ENCODE measurements at places on chromosomes 16 and 17. TPM values are rescaled to one million over a fixed set of nuclear protein-coding genes. Genes with fewer than 3 reads are reported as not detected.

- no peak overlapping the region for H3K4me3 ChIP-seq
- no peaks in the 10 kb centered on the region for H3K27me3 ChIP-seq
- H3K4me1 ChIP-seq: peaks cover 8% of the 10 kb centered on the region
- no peaks in the 10 kb centered on the region for H3K36me3 ChIP-seq
- no peak overlapping the region for H3K27ac ChIP-seq
Observed at GRCh38 chr17:44772308-44773045, 13.7 kb downstream of the ADAM11 start.

GRCh38 chr17:45995627-45996270 lies 3.3 kb upstream of the STH start:
- no peak for DNase-seq
- no peak overlapping the region for H3K27ac ChIP-seq
- no peaks in the 10 kb centered on the region for H3K4me1 ChIP-seq
- no peaks in the 10 kb centered on the region for H3K27me3 ChIP-seq
- no peaks in the 10 kb centered on the region for H3K36me3 ChIP-seq
- H3K4me3 ChIP-seq: no peak overlapping the region

GRCh38 chr16:30741461-30741914 lies 6.7 kb upstream of the PHKG2 start:
- H3K36me3 ChIP-seq: peaks cover 32% of the 10 kb centered on the region
- peaks cover 33% of the 10 kb centered on the region for H3K4me1 ChIP-seq
- peak; percentile 100 for DNase-seq

Gene LCAT
- 11.9 TPM for total RNA-seq

DNA sequence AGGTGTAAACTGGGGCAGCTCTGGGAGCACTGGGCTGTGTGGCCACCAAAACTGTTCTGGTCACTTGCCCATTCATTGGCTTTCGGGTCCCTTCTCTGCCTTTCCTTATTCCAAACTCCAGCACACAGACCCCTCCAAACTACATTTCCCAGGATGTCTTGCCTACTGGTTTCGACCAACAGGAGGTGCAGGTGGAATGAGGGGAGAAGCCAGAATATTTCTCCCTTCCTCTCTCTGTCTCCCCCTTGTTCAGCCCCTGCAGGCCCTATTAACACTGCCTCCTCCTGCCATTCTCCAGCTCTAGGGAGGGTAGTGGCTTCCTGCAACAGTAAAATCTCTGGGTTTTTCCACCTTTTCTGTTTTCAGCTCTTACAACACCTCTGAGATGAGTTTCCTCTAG lies 13.2 kb upstream of the NAGPA start:
- H3K27me3 ChIP-seq: peaks cover 48% of the 10 kb centered on the region
- no peaks in the 10 kb centered on the region for H3K36me3 ChIP-seq
- H3K4me1 ChIP-seq: peaks cover 5% of the 10 kb centered on the region

Gene TMEM256
- total RNA-seq: 55.4 TPM

- no peak overlapping the region for H3K4me3 ChIP-seq
- no peaks in the 10 kb centered on the region for H3K27me3 ChIP-seq
- H3K36me3 ChIP-seq: no peaks in the 10 kb centered on the region
- peaks cover under 1% of the 10 kb centered on the region for H3K4me1 ChIP-seq
- no peak for DNase-seq
Observed at GRCh38 chr16:75317101-75317522, 65.7 kb upstream of the BCAR1 start.

DNA sequence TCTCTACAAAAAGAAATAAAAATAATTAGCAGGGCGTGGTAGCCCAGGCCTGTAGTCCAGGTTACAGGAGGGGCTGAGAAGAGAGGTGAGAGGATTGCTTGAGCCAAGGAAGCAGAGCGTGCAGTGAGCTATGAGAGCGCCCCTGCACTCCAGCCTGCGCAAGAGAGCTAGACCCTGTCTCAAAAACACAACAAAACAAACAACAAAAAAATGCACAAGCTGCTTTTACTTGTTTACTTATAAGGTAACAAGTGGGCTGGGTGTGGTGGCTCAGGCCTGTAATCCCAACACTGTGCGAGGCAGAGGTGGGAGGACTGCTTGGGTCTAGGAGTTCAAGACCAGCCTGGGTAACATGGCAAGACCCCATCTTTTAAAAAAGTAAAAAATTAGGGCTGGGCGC lies 1.7 kb downstream of the CYTH1 start:
- DNase-seq: no peak
- no peaks in the 10 kb centered on the region for H3K36me3 ChIP-seq
- H3K27me3 ChIP-seq: no peaks in the 10 kb centered on the region

Gene AHSP
- total RNA-seq: not detected

All from PC-9 (cell line).